ENCODE measurements at places on chromosomes 4 and X.

DNA sequence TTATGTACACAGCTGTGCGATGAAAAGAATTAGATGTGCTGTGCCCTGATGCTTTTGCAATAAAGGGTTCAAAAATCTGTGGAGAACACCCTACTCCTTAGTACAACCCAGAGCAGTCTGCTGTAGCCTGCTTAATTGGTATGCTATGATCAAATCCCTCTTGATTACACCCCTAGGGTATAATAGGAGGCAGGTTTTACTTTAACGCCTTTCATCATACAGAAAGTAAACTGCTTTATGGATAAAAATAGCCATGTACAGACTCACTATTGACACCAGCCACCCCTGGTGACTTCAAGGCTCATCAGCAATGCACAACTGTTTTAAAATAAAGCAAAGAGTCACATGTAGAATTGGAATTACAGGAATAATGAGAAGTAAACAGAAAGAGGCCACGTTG, 315.3 kb downstream of the DMD start:
- DNase-seq = no peak

- DNase-seq = no peak
Measured at GRCh38 chrX:46695491-46695890, 63.4 kb downstream of the SLC9A7 start.

- no peak for DNase-seq
Measured at GRCh38 chrX:150573106-150573505, 4.7 kb downstream of the MTM1 start.

DNA sequence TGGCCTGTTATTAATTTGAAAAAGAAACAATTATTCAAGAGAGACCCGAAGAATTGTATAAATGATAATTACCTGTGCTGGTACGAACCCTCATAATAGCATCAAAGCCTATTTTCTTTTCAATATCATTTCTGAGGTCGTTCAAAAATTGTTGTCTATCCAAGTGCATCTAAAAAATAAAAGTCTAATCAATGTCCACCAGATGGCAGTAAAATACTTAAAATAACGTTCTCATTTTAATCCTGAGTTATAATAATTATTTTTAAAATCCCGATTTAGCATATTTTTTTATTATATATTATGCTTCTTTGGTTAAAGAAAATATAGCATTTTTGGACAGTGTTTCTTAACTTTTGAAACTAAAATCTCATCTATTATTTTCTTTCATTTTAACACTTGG, 55.7 kb downstream of the METTL14 start:
- no peak for DNase-seq

GRCh38 chr4:6391186-6391851, 81.1 kb downstream of the PPP2R2C start:
- DNase-seq = no peak

DNA sequence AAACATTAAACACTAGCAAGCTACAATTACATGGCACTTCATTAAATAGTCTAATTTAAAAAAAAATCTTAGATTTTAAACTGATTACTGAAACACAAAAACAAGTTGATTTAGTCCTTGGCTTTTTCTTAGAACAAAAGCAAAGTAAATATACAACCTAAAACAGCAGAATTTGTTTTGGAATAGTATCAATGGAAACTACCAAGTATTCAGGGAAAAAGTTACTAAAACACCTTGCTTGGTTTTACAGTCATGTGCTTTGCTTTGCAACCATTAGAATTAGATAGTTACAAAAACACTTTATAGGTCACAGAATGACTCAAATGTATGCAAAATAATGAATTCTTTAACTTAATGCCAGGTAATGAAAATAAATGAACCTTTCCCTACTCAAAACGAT, 105.3 kb downstream of the CNOT6L start:
- DNase-seq = no peak

DNA sequence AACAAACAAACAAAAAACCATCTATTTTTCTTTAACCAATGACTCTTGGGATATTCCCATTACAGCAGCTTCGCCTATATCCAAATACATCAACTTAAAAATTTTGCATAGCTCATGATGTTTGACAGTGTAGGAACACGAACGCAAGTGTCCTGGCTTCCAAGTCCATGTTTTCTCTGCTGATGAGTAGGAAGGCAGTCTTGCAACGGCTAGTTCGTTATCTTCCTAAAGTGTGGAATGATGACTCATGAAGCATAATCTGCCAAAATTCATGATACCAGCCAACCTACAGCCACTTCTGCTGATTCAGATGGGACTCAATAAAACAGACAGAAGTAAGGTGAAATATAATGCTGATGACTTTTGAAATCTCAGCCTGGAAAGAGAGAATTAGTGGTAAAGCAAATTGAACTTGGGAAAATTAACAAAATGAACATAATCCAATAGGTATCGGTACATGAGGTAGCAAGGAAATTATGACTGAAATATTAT, 6.4 kb upstream of the SEPTIN11 start:
- no peak for DNase-seq

- no peak for DNase-seq
Measured at GRCh38 chrX:65690057-65690855, 22.8 kb downstream of the MSN start.

GRCh38 chrX:68355629-68355920, 77.7 kb downstream of the OPHN1 start:
- DNase-seq = no peak

DNA sequence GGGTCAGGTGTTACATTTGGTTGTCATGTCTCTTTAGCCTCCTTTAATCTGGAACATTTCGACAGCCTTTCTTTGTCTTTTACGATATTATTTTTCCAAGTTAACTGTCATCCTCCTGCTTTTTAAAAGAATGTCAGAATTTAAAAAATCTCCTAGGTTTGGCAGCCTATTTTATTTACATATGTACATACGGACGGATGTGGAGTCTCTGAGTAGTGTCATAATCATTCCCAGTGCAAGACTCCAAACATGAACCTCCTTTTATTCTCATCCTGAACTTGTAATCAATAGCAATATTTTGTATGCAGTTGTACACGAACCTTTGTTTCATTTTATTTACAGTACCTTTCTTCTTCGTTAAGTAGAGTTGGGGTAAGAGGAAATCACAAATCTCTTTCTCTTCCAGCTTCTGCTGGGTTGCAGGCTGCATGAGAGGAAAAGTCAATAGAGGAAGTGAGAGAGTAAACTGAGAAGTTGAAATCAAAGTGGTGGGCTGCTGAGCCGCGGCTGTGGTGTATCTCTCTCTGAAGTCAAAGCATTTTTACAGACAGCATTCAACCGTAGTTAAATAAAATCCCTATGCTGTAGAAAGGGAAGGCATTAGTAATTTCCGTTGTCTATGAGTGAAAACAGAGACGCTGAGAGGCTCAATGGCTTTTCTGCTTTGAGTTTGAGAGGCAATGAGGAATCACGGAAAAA, 53.9 kb upstream of the RPS6KA3 start:
- DNase-seq = no peak

Measured in T-helper 2 cell treated with Interferon-gamma antibody and Interleukin-4, amounts not matched to agents 5 μg/mL and 100 μg/mL, for 36 hours (primary cell).